ENCODE measurements at places on chromosomes 13 and 19. TPM values are rescaled to one million over a fixed set of nuclear protein-coding genes. Genes with fewer than 3 reads are reported as not detected.

GRCh38 chr19:30877661-30878113, 471.5 kb downstream of the TSHZ3 start:
- peak; percentile 26 for DNase-seq
- H3K36me3 ChIP-seq, result no peaks in the 10 kb centered on the region
- H3K27me3 ChIP-seq, result no peaks in the 10 kb centered on the region
- H3K4me3 ChIP-seq, result no peak overlapping the region
- peak overlapping the region; percentile 8 for H3K27ac ChIP-seq

DNA sequence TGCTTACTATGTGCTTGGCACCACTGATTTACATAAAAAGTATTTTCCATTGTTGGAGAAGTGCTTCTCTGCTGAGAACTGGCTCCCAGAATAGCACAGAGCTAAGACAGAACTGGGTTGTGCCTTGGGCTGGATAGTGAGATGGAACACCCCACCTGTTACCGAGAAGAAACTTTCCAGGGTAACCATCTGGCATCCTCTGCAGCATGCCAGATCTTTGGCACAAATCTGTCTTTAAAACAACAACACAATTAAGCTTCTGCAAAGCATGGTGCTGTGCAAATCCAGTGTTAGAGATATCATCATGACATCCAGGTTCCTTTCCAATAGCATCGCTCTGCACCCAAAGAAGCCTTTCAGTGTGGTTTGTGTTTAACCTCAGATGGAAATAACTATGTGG, 202.5 kb upstream of the RFC3 start:
- H3K27me3 ChIP-seq, result no peaks in the 10 kb centered on the region
- no peak overlapping the region for H3K27ac ChIP-seq
- H3K4me1 ChIP-seq, result peaks cover 16% of the 10 kb centered on the region
- no peak overlapping the region for H3K4me3 ChIP-seq
- H3K36me3 ChIP-seq, result no peaks in the 10 kb centered on the region
- no peak for DNase-seq

GRCh38 chr19:48867123-48867745, 1.2 kb downstream of the PLEKHA4 start:
- H3K27me3 ChIP-seq, result no peaks in the 10 kb centered on the region
- no peak overlapping the region for H3K27ac ChIP-seq
- H3K36me3 ChIP-seq, result no peaks in the 10 kb centered on the region
- no peaks in the 10 kb centered on the region for H3K4me1 ChIP-seq
- no peak for DNase-seq
- H3K4me3 ChIP-seq, result no peak overlapping the region

Gene TMEM59L
- 13.9 TPM for total RNA-seq

- no peak for DNase-seq
- H3K36me3 ChIP-seq, result no peaks in the 10 kb centered on the region
- H3K27me3 ChIP-seq, result no peaks in the 10 kb centered on the region
- no peaks in the 10 kb centered on the region for H3K4me1 ChIP-seq
Observed at GRCh38 chr13:102240110-102240509, 161.7 kb downstream of the FGF14 start.

Data from adrenal gland (tissue), 19 donors.